ENCODE measurements at places on chromosomes 3 and 15.

GRCh38 chr3:128242818-128243601 lies 89.7 kb downstream of the EEFSEC start:
- DNase-seq, result peak; percentile 30

GRCh38 chr3:145902166-145902565 lies 258.8 kb downstream of the PLOD2 start:
- DNase-seq, result peak; percentile 41

DNA sequence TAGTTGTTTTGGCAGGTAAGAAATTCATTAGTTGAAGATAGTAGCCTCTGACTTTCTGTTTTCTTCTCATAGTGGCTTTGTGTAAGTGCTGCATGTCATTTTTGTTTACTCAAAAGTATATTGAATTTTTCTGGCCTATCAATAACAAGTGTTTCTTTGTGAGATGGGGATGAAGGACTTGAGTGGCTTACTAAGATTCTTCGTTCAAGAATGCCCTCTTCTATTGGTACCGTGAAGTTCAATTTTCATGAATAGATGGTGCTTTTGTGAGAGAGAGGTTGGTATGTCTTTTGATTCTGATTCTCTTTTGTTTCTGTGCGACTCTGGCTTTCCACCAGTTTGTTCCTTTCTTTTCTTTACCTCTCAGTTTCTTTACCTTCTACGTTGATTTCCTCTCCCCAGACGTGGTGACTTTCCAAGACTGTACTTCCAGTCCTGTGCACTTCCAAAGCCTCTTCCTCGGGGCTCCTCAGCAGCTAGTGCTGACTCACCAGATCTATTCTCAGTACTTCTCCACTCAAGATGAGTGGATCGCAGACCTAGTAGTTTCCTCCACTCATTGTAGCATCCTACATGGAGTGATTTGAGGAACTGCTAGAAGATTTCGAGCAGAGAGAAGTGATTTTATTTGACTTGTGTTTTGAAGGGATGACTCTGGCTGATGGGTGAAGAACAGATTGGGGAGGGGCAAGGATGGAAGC lies 82.0 kb upstream of the EPHB3 start:
- no peak for DNase-seq

DNA sequence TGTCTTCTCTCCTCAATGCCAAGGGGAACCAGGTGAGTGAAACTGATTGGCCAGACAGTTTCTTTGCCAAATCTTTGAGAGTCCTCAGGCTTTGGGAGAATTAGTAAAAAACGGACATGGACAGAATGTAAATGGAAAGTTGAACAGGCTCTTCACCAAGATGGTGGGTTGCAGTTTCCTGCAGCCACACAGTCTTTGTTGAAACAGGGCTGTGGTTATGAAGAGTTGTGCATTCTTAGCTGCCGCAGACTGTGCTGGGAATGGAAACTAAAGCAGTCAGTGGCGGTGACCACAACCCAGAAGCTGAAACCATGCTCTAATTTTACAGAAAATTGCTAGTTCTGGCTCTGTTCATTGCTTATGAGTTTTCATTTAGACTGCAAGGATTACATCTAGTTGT lies 42.1 kb upstream of the TASOR start:
- no peak for DNase-seq

GRCh38 chr3:171649911-171650592 lies 160.2 kb downstream of the PLD1 start:
- no peak for DNase-seq

DNA sequence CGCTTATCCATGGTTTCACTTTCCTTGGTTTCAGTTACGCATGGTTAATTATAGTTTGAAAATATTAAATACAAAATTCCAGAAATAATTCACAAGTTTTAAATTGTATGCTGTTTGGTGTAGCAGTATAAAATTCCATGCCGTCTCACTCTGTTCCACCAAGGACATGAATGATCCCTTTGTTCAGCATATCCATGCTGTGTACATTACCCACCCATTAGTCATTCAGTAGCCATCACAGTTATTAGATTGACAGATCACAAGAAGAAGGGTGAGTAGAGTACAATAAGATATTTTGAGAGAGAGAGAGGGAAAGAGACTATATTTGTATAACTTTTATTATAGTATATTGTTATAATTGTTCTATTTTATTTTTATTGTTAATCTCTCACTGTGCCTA lies 535.5 kb downstream of the SQOR start:
- no peak for DNase-seq

GRCh38 chr15:67998599-67999133 lies 55.4 kb upstream of the PIAS1 start:
- peak; percentile 91 for DNase-seq

DNA sequence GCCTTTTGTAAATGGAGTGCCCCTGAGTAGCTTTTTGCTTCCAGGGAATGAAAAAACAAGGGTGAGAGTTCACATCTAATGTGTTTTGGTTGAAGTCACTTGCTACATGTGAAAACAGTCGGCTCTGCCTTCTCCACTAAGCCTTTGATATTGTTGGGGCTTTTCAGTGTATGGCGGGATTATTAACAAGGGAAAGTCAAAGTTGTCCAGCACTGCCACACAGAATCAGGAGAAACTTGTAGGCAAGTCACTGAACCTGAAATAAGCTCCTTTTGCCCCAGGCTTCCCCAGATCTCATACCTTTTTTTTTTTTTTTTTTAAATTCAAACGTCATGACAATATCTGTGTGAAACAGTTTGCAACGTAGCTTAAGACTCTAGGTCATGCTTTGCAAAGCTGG lies 248.0 kb downstream of the FEZF2 start:
- no peak for DNase-seq

DNA sequence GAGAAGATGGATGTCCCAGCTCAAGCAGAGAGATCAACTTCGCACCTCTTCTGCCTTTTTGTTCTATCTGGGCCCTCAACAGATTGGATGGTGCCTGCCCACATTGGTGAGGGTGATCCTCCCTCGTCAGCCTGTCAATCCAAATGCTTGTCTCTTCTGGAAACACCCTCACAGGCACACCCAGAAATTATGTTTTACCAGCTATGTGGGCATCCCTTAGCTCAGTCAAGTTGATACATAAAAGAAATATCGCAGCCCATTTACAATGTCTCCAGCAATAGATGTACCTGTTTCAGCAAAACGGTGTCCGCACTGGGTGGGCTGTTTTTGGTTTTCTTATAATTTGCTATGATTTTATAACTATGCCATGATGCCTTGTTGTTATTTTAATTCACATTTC lies 27.5 kb upstream of the CA12 start:
- no peak for DNase-seq

GRCh38 chr3:97882975-97883598 lies 61.3 kb downstream of the CRYBG3 start:
- DNase-seq, result peak; percentile 65

DNA sequence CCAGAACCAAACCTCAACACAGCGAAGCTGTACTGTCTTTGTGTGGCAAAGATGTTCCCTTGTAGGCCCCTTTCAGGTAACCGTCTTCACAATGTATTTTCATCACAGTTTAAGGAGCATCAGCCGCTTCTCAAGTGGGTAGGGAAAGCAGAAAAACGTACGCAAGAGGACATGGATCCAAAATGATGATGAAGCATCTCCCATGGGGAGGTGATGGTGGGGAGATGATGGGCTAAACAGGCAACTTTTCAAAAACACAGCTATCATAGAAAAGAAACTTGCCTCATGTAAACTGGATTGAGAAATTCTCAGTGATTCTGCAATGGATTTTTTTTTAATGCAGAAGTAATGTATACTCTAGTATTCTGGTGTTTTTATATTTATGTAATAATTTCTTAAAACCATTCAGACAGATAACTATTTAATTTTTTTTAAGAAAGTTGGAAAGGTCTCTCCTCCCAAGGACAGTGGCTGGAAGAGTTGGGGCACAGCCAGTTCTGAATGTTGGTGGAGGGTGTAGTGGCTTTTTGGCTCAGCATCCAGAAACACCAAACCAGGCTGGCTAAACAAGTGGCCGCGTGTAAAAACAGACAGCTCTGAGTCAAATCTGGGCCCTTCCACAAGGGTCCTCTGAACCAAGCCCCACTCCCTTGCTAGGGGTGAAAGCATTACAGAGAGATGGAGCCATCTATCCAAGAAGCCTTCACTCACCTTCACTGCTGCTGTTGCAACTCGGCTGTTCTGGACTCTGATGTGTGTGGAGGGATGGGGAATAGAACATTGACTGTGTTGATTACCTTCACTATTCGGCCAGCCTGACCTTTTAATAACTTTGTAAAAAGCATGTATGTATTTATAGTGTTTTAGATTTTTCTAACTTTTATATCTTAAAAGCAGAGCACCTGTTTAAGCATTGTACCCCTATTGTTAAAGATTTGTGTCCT lies 60.0 kb downstream of the AAGAB start:
- no peak for DNase-seq

DNA sequence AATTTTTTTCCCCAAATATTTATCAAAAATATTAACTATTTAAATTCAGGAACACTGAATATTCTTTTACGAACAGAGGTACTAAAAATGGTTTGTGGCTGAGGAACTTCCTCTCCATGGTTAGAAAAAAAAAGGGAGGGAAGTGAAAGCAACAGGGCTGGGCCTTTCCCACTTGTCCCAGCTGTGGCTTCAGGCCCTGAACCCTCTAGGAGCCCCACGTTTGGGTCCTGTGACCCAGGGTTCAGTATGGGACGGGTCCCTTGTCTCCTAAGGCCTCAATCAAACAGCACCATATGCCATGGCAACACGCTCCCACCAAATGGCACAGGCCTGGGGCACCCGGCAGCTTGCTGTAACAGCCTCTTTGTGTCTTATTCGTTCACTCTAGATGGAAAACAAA lies 32.4 kb downstream of the POC1A start:
- no peak for DNase-seq
